Activated naive CD4-positive, alpha-beta T cell treated with Interleukin-2 at 50 U/mL for 16 hours (primary cell): ENCODE measurements at places on chromosomes 13 and 19.

GRCh38 chr13:99990126-99990977 is 8.8 kb downstream of the ZIC2 start:
- DNase-seq = no peak

GRCh38 chr19:19752760-19753403 is 20.0 kb upstream of the ZNF14 start:
- no peak for DNase-seq

- DNase-seq = no peak
Measured at GRCh38 chr13:76764429-76764828, 121.8 kb downstream of the KCTD12 start.

DNA sequence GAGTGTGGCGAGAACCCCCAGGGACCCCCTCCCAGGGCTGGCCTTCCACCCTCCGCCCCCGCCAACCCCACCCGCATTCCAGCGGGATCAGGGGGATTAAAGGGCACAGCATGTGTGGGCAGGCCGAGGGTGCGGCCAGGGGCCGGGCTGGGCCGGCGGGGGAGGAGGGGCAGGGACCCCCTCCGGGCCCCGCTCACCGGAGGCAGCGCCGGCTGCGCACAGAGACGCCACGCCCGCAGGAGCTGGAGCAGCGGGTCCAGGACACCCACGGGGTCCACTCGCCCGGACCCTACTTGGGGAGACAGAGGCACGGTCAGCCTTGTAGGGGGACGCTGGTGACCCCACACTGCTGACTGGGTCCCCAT is 2.4 kb downstream of the ADAMTSL5 start:
- no peak for DNase-seq

DNA sequence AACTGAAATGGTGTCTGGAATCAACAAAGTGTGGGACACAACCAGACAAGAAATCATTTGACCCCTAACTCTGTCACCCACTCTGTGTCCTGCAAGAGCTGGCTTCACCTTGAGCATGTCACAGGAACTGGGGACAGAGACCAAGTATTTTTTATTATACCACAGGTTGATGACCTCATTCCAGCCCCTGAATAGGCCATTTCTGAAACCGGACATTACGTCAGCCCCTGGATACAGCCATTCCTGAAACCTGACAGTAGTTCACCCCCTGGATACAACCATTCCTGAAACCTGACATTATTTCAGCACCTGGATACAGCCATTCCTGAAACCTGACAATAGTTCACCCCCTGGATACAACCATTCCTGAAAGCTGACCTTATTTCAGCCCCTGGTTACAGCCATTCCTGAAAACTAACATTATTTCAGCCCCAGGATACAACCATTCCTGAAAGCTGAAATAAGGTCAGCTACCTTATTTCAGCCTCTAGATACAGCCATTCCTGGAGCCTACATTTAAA is 47.7 kb upstream of the CACNA1A start:
- DNase-seq = no peak

GRCh38 chr19:40547836-40548235 is 28.8 kb upstream of the SHKBP1 start:
- DNase-seq = no peak

DNA sequence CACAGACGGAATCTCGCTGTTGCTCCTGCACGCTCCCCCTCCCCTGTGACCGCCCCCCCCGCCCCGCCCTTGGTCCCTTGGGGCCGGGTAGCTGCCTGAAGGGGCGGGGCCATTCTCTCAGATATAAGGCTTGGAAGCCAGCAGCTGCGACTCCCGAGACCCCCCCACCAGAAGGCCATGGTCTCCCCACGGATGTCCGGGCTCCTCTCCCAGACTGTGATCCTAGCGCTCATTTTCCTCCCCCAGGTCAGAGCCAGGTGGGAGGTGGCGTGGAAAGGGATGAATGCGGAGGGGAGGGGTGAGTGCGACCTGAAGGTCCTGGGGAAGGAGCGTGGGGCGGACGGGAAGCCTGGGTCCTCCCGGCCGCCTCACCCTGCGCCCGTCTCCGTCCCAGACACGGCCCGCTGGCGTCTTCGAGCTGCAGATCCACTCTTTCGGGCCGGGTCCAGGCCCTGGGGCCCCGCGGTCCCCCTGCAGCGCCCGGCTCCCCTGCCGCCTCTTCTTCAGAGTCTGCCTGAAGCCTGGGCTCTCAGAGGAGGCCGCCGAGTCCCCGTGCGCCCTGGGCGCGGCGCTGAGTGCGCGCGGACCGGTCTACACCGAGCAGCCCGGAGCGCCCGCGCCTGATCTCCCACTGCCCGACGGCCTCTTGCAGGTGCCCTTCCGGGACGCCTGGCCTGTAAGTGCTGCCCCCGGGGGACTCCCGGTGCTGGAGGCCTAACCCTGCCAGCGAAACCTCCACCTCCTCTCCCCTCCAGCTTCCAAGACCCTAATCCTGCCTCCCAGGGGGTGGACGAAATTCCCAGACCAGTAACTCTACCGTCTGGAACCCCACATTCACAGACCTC is at the start of gene DLL3:
DLL3 (plus strand) TSS at position 150 of the 845 bp plus-strand sequence; CDS start at position 178, 28 bp downstream.
- peak; percentile 19 for DNase-seq

DNA sequence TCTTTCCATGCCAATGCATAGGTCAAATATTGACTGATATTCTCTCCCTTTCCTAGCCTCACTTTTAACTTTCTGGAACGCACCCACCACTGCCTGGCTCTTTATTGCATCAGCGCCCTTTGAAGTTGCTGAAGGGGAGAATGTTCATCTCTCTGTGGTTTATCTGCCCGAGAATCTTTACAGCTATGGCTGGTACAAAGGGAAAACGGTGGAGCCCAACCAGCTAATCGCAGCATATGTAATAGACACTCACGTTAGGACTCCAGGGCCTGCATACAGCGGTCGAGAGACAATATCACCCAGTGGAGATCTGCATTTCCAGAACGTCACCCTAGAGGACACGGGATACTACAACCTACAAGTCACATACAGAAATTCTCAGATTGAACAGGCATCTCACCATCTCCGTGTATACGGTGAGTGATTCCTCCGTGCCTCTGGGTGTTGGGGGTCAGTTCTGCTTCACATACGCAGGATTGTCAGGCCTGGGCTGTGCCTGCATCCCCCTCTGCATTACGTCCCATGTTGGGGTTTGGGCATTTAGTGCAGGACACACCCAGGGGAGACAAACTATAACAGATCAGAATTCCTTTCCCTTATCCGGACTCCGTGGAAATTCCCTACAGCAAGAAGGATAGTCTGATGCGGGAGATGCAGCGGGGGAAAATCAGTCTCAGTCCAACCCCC is 1.3 kb downstream of the CEACAM21 start:
- no peak for DNase-seq

GRCh38 chr19:33198169-33198568 is 4.0 kb downstream of the LRP3 start:
- no peak for DNase-seq

DNA sequence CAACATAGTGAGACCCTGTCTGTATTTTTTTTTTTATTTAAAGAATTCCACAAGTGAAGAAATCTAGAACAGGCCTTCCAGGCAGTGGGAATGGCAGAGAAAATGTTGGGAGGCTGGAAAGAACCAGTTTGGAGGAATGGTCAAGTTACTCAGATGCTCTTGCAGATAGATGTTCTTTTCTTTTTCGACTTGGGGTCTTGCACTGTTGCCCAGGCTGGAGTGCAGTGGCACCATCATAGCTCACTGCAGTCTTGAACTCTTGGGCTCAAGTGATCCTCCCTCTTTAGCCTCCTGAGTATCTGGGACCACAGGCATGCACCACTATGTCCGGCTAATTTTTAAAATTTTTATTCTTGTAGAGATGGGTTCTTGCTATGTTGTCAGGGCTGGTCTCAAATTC is 662 bp downstream of the C5AR1 start:
- DNase-seq = no peak
